ENCODE measurements at places on chromosomes 3 and 15.

DNA sequence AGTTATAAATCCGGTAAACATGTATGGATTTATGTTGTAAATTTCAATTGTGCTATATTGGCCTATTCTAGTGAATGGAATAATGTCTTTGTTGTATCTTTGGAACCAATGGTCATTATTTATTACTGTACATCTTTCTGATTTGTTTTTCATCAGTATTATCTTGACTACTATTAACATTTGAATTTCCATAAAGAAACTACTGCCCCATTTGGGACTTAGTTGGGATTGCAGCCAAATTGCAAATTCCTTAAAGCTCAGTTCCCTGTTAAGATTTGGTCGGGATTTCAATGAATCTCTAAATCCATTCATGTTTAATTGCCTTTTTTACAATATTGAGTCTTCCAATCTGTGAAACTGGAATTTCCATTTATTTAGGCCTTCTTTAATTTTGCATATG lies 822.4 kb upstream of the CADM2 start:
- DNase-seq, result no peak

DNA sequence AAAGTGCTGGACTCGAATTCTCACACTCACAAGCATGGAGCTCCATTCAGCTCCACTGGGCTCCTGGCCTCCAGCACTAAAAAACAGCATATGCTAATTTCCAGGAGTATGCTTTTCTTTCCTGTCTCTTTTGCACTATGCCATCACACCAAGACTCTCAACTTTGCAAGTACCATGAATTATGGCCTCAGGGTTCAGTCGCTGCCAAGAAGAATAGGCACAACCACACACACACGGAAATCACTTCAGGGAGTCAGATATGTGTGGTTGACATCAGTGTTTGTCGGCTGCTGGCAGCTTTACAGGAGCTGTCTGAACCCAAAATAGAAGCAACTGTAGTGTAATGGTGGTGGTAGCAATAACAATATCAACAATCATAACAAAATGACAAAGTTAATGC lies 305.0 kb upstream of the SLCO3A1 start:
- DNase-seq, result no peak

GRCh38 chr15:42547918-42548248 lies 710 bp downstream of the LRRC57 start:
- no peak for DNase-seq

DNA sequence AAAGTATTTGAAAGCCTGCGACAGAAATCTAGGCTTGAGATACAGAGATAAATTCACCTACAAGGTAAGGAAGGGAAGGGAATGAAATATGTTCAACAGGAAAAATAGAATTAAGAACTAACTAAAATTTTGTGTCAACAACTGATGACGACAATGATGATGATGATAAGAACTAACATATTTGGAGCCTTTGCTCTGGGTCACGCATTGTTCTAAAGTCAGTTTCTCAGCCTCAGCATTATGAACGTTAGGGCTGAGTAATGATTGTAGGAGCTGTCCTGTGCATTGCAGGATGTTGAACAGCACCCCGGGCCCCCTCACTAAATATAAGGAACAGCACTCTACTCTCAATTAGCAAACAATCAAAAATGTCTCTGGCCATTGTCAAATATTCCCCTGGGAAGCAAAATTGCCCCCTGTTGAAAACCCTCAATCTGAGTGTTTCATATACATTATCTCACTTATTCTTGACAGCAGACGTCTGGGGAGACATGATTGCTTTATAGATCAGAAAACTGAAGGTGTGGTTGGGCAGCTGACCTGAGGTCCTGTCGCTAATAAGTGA lies 88.5 kb downstream of the ERC2 start:
- no peak for DNase-seq

GRCh38 chr15:49987896-49988295 lies 131.1 kb downstream of the ATP8B4 start:
- DNase-seq, result no peak

- DNase-seq, result no peak
These were observed 164.5 kb downstream of the FBLN2 start for GRCh38 chr3:13713396-13713795.

DNA sequence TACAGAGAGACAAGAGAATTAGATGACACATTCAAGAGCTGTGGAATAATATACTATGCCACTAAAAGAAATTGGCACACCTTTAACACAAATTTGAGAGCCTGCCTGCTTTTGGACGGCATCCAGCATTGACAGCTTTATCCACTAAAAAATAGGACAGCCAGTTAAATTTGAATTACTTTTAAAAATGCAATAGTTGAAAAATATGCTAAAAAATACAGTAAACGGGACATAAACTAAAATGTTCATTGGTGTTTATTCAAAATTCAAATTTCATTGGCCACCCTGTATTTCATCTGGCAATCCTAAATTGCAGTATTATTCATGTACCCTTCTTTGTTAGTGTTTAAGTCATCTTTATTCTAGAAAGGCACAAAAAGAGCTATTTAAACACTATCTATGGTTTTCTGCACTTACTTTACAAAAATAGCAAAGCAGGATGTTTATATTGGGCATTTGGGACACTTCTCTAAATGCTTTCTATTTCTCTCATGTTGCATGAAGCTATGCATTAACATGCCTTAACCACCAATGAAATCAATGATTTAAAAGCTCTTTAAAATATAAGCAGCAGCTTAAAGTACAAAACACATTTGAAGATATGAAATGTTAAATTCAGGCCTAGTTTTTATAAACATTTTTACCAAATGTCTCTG lies 160.1 kb downstream of the NEK10 start:
- DNase-seq, result no peak

DNA sequence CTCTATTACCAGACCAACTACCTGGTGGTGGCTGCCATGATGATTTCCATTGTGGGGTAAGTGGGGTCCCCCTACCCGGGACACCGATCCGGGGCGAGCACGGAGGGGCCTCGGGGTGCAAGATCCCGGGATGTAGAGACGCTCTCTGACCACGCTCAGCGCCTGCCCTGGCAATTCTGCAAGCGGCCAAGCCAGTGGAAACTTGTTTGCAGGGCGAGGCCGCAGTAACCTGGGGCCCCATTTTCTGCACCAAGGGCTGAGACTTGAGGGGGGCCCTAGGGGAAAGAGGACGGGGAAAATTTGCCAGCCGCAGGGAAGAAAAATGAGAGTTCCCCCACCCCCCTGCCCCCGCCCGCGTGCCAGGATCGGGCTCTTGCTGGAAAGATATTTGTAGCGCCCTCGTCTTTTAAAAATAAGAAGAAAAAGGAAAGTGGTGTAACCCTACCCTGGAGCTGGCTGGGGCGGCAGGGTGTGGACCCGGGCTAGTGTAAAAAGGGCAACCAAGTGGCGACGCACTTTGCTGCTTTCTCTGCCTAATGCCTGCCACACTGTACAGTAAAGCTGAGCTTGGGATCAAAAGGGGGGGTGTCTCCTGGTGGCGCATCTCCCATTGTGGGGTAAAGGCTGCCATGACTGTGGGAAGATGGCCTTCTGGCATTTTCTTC lies 563 bp downstream of the ARL6IP5 start:
- DNase-seq, result no peak

GRCh38 chr3:134613006-134613520 lies 37.8 kb downstream of the KY start:
- DNase-seq, result no peak

DNA sequence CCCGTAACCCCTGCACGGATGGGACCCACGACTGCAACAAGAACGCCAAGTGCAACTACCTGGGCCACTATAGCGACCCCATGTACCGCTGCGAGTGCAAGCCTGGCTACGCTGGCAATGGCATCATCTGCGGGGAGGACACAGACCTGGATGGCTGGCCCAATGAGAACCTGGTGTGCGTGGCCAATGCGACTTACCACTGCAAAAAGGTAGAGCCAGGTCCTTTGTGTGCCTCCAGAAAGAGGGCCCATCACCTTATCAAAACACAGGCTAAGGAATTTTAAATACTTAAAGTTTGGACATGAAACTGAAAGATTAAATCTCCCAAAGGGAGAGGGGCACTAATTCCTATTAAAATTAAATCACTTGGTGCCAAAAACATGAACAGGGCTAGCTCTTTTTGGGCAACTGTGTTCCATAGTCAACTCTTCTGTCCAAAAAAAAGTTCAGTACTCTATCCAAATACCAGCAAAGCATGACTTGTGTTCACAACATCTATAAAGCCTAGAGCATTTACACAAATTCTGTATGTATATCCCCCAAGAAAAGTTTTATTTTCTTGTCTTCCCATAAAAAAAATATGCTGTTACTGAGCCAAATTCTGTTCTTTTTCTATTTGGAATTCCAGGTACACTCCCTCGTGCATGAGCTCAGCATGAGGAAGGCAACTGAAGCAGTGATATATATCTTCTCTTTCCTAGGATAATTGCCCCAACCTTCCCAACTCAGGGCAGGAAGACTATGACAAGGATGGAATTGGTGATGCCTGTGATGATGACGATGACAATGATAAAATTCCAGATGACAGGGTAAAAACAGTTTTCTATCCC lies 9.2 kb downstream of the THBS1 start:
- DNase-seq, result no peak

DNA sequence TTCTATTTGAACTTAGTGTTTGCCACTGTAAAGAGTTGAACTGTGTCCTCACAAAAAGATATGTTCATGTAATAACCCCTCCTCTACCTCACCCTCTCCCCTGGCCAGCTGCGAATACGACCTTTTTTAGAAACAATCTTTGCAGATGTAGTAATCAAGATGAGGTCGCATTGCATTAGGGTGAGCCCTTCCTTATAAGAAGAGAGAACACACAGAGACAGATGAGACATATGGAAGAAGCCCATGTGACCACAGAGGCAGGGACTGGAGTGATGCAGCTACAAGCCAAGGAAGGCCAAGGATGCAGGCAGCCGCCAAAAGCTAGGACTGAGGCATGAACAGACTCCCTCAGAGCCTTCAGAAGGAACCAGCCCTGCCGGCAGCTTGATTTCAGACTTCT lies 27.6 kb downstream of the GPR176 start:
- no peak for DNase-seq

- DNase-seq, result no peak
These were observed 292.3 kb upstream of the ZPLD1 start for GRCh38 chr3:102142379-102143060.

DNA sequence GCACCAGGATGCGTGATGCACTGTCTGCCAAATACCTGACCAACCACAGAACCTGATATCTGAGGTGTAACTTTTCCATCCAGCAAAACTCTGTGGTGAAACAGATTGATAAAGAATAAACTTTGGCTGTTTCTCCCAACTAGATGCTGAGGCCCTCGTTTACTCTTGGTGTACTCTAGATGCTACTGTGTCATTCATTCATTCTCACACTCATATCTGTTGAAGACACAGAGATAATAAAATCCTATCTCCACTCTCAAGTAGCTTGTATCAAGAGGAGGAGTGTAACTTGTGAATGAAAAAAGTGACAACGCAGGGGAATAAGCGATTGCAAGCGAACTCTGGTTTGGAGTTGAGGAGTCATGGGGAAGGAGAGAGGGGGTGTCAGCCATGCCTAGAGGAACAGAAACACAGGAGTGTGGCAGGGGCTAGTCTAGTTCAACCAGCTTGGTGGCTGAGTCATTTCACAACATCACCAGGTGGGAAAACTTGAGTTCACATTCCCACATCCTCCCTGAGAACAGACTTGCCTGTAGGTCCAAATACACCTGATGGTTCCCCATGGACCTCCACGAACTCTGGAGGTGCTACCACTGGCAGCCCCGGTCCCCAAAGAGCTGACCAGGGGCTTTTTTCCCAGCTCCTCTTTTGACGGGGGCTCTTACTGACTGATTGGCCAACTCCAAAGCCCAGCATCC lies 73.3 kb upstream of the SNRK start:
- DNase-seq, result no peak

DNA sequence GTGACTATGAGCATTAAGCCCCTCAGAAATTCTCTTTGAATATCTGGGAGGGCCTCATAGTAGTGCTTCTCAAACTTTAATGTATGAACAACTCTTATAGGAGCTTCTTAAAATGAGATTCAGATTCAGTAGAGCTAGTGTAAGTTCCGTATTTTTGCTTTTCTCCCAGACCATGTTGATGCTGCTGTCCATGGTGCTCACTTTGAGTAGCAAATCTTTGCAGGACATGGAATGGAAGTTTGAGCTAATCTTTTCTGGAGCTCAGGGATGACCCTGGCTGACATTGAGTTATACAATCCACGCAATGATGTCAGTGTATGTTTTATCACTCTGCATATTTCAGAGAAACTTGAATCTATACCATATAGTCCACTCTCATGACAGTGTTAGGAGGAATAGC lies 134.2 kb downstream of the OTOL1 start:
- no peak for DNase-seq

- DNase-seq, result peak; percentile 25
These were observed 9.7 kb downstream of the ITIH4 start for GRCh38 chr3:52820736-52821135.

- DNase-seq, result no peak
These were observed 172.0 kb downstream of the STT3B start for GRCh38 chr3:31704591-31705179.

GRCh38 chr15:89018207-89018606 lies 70.0 kb upstream of the ABHD2 start:
- no peak for DNase-seq

- DNase-seq, result no peak
These were observed 34.1 kb downstream of the KPNA4 start for GRCh38 chr3:160531311-160531710.

DNA sequence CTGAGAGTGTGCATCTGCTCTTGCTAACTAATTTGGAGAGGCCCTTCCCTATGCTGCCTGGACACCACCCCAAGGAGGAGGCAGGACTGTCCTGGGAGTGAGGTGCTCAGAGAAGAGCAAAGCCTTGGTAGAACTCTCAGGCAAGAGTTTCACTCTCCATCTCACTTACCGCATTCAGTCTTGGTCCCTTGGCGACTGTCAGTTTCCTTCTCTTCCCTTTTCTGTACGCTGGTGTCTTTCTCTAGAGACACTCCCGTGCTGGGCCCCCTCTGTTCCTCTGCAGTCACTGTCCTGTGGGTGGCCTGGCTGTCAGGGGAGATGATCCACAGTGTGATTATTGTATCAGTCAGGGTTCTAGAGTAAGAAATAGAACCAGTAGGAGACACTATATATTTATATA lies 44.0 kb downstream of the IDH2 start:
- no peak for DNase-seq

- no peak for DNase-seq
These were observed 467.9 kb upstream of the ATP11B start for GRCh38 chr3:182325213-182325950.

DNA sequence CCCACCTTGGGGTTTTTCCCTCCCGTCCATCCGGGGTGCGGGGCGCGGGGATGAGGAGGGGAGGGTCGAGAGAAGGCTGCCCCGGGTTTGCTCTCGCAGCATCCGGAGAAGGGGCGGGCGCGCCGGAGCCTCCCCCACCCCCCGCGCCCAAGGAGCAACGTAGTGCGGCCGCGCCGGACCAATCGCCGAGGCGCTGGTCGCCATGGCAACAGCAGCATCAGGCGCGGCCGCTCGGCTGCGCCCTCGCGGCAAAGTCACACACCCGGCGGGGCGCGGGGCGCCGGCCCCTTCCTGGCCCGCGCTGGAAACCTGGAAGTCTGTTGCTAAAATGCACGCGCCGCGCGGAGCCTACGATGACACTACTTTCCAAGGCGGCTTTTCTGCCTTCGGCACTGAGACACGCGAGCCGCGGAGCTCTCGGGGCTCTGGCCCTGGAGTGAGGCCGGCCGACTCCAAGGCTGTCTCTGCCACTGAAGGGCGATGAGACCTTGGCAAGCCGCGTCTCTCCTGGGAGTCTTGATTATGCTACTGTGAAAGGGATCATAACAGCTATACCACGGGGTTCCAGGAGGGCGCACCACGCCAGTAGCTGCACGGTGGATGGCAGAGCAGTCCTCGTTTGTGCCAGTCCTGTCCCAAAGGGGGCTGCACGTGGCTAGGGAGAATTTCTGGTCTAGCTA lies at the start of gene IQSEC1:
IQSEC1 (minus strand) TSS at position 104 of the 680 bp plus-strand sequence. CDS start 415 bp downstream, outside the sequence.
- peak; percentile 78 for DNase-seq
